Cardiac muscle cell (in vitro differentiated cells and primary cell): ENCODE measurements at places on chromosomes 11 and 22.
A peak's percentile ranks its signal among the peaks of the same experiment; 100 is the strongest.

DNA sequence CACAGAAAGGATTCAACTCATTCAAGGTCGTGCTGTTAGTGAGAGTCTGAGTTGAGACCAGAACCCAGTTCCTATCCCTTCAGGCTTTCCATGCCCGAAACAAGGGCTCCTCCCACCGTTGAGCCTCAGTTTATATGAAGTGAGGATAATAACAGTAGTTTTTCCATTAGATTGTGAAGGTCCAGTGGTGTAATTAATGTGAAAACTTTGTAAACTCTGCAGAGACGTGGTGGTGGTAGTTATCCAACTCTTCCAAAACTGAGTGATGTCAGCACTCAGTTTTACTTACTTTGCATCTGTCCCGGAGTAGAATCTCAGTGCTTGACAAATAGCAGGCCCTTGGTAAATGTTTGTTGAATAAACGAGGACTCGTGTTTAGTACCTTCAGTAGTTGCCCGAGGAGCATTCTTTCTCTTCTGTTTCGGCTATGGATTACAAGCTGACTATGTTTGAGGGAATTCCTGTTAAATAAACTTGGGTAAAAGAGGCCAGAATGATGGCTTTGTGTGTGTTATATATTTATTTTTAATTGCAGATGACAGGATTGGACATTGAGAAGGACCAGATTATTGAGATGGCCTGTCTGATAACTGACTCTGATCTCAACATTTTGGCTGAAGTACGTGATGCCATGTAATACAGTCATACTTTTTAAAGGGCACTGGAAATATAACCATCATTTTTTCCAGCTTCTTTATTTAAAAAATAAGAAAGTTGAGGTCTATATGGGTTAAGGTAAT lies 1.0 kb downstream of the REXO2 start:
- DNase-seq: peak; percentile 41

GRCh38 chr11:44366741-44367140 lies 56.8 kb upstream of the ALX4 start:
- no peak for DNase-seq

DNA sequence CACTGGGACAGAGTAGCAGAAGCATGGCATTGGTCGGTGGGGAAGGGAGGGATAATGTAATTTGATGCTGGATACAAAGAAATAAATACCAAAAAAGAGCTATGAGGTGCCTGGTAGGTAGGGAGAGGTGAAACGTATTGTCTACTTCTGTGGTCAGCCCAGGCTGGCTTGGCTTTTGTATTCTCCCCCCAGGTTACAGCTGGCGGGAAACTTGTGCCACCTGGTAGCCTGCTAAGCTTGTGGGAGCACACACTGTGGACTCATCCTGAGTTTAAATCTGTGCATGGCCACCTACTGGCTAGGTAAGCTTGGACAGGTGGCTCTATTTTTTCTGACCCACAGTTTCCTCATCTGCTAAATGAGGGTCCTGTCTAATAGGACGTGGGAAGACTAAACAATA lies 165.2 kb upstream of the E2F8 start:
- no peak for DNase-seq

GRCh38 chr11:94705891-94706615 lies 62.1 kb upstream of the AMOTL1 start:
- no peak for DNase-seq

- DNase-seq: no peak
These were observed 44.4 kb downstream of the DCDC1 start for GRCh38 chr11:31325160-31325559.

- peak; percentile 91 for DNase-seq
These were observed 416 bp upstream of the GAB2 start for GRCh38 chr11:78417888-78418583.

- DNase-seq: peak; percentile 13
These were observed 84.0 kb downstream of the GGTLC2 start for GRCh38 chr22:22728382-22728781.

DNA sequence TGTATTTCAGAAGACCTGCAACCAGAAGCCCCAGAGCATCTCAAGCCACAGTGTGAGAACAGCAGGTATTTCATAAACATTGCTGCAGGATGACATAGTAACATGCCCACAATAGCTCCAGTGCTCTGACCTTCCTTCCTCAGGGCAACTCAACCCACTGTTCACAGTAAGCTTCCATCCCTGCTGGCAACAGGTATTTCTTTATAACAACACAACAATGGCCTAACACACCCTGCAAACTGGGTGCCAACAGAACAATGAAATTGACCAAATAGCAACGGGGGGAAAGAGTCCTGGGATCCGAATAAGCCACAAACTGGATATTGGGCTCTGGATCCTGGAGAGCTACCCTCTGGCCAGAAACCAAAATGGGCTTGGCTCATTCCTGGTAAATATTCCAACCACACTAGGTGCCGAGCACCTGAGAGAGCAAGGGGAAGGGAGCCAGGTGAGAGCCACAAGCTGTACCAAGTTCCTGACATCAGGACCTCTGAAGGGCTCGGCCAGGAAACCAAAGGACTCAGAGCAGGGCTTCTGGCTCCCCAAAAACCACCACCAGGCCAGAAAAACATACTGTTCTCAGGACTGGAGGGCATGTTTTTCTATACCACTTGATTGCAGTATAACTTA lies 99.5 kb downstream of the MICAL3 start:
- DNase-seq: no peak

DNA sequence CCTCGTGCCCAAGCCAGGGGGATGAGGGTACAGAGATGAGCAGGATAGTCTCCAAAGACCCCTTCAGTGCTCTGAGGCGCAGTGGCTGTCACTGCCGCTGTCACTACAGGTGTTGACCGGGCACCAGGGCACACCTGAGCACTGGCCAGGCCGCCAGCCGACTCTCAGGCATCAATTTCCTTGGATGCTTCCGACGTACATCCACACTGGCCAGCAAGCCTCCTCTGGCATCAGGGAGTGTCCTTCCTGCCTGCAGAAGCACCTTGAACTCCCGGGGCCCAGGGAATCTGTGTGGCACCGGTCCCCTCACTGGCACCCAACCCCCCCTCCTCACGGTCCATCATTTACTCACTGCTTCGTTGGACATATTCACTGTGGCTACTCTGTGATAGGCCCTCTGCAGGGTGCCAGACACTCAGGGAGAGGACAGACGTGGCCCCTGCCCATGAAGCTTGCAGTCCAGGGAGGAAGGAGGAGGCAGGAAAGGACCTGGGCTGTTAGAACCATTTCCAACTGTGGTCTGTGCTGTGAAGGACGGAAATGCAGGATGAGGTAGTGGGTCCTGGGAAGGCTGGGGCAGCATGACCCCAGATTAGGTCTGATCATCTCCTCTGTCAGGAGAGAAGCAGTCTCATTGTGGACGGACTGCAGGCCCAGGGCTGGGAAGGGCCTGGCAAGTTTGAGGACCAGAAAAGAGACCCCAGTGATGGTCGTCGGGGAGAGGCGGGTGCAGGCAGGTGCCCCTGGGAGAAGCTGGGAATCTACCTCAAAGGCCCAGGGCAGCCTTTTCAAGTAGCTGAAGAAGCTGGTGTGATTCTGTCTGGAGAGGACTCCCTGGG lies 46.3 kb upstream of the ANO1 start:
- no peak for DNase-seq

GRCh38 chr22:41446639-41447434 lies at the start of gene TOB2:
Gene TOB2 (minus strand): TSS chr22:41446801. CDS start chr22:41437345, 9,456 bp downstream.
- peak; percentile 98 for DNase-seq

- no peak for DNase-seq
These were observed 186.7 kb upstream of the SYT13 start for GRCh38 chr11:45472716-45473317.

DNA sequence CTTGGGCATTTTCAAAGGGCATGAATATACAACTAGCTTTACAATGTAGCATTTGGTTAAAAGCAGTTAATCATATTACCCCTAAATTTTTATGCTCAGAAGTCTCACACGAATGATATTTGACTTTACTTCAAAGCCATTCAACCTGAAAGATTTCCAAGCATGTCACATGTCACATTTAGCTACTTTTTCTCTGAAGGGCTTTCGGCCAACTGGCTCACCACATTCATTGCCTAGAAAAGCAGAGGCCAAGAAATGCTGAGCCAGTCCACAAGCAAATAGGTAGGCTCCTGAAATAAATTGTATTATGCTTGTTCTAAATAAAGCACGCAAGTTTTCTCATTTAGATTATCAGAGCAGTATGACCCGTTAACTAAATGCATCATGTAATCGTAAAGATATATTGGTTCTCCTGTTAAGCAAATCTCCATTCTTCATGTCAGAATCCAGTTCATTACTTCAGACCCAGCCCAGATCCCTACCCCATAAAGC lies 30.6 kb downstream of the PAX6 start:
- no peak for DNase-seq
